ENCODE measurements at places on chromosomes 5 and 9. TPM values are rescaled to one million over a fixed set of nuclear protein-coding genes. Genes with fewer than 3 reads are reported as not detected.

ACER2 gene
- 10.9 TPM for total RNA-seq

DBH gene
- total RNA-seq, result not detected

CCDC69 gene
- 6.1 TPM for total RNA-seq

CNTRL gene
- total RNA-seq, result 5.1 TPM

DDX4 gene
- not detected for total RNA-seq

OTP gene
- total RNA-seq, result not detected

MAMDC2 gene
- total RNA-seq, result 8.7 TPM

ACTBL2 gene
- 0.54 TPM for total RNA-seq

PLAC8L1 gene
- total RNA-seq, result not detected

EMB gene
- total RNA-seq, result 0.81 TPM

S100Z gene
- total RNA-seq, result not detected

LOX gene
- total RNA-seq, result 226 TPM

SCGB3A2 gene
- total RNA-seq, result not detected

CDH6 gene
- 1.9 TPM for total RNA-seq

ASPN gene
- 3.6 TPM for total RNA-seq

PCYOX1L gene
- 16.4 TPM for total RNA-seq

Data from cardiac atrium fibroblast (primary cell).